ENCODE measurements at places on chromosomes 12 and 14.

- peak; percentile 98 for DNase-seq
These were observed at the start of gene COX14 for GRCh38 chr12:50111693-50112455. COX14 (plus strand) TSS chr12:50112236; CDS start chr12:50120044, 7,808 bp downstream.

DNA sequence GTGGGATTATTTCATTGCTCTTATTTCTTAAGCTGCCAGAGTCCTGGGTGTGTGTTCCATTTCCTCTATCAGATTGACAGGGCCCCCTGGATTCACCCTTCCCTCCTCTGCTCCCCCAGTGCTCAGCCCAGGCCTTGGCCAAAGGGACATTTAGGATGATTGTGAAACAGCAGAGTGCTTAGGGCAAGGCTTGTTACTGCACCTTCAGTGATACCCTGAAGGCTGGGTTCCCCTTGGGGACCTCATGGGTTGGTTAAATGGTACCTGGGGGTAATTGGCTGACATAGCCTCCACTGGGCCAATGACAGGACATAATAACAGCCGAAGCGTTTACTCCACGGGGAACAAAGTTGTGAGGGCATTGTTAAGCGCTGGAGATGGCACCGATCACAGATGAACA is 1.3 kb upstream of the KRT72 start:
- no peak for DNase-seq

GRCh38 chr14:90434370-90435020 is 37.7 kb downstream of the CALM1 start:
- no peak for DNase-seq

- DNase-seq, result no peak
These were observed 28.2 kb upstream of the EGLN3 start for GRCh38 chr14:33978892-33979612.

DNA sequence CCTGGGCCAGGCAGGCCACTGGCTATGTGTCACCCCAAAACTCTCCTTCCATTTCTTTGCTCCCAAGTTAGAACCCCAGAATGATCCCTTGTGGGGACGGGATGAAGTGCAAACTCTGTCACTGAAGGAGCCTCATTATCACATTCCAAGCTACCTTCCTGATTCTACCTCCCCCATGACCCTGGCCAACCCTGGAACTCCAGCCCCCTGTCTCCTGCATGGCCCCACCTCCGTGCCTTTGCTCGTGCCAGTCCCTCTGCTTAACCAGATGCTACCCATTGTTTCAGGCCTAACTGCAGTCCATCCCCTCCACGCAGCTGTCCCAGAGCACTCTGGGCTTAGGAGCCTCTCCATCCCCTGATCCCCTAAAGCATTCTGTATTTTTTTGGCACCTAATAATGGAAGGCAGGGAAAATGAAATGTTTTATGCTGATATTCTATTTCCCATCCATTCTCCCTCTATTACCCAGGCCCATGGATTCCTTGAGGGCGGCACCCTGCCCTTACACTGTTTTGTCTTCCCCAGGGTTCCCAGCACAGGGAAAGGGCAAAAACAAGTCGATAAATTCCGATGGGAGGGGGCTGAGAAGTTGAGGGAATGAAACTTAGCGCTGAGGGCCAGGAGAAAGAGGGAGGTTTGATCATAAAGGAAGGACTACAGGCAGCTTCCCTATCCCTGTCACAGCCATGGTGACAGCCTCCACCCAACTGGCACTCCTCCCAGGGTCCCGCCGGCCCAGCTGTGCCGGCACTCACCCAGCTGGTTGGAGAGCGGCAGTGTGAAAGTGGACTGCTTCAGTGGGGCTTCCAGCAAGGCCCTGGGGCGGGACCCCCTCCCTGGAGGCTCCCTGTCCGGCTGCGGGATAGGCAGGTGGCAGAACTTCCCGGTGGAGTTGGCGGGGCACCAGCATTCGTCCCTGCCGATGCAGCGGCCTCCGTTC is 58.1 kb downstream of the ISCA2 start:
- no peak for DNase-seq

DNA sequence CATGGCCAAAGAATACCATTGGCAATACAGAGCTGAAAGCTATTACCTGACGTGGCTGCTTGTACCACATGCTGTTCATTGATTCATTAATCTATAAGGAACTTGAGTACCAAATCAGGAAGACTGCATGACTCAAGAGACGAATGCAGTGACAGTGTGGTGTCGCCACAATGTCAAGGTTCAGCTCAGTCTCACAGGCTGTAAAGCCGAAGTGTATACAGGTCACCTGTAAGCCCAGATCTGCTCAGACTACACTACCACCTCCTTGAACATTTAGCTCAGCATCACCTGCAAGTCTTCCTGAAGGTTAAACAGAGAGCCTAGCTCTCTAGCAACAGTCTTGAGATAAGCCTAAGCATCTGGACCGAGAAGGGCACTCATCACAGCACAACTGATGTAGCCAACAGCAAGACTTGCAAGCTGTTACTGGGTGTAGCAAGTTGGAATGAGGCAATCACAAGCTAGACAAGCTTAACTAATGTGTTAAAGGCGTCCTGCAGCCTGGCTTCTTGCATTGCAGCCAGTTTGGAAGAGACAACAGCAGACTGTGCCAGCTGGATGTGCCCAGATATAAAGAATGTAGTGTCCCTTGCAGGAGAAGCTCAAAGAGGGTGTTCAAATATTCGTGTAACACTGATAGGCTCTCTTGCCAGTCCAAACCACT is 21.0 kb downstream of the TMTC1 start:
- no peak for DNase-seq

DNA sequence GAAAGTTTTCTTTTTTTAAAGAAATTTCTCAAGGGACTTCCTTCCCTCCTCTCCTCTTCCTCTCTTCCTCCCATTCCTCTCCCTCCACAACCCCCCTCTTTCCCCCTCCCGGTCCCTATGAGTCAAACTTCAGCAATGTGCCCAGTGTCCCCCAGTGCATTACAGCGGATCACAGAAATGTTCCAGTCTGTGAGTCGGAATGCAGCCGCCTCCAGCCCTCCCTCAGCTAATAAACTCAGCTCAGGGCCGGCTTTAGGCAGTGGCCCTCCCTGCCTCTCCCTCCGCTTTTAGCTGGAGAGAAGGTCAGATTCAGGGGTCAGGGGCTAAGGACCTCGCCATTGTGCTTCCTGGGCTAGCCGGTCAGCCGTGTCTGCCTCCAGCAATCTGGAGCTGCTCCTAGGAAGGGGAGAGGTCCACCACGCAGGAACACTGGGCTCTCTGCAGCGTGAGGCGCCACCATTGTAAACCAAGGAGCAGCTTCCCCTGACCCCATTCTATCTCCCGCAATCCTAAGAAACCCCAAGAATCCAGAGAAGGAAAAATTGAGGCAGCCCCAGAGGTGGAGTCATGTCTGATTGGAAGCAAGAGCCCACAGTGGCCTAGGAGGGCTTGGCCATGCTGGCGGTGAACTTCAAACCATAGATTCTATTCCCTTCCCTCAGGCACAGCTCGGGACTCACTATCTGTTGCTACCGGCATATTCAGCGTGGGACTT is 1.1 kb upstream of the HDAC7 start:
- no peak for DNase-seq

GRCh38 chr12:108399514-108399913 is 60.4 kb upstream of the CMKLR1 start:
- DNase-seq, result no peak

GRCh38 chr12:77645966-77646598 is 184.6 kb upstream of the NAV3 start:
- no peak for DNase-seq
